ENCODE measurements at places on chromosomes 3 and 15.

DNA sequence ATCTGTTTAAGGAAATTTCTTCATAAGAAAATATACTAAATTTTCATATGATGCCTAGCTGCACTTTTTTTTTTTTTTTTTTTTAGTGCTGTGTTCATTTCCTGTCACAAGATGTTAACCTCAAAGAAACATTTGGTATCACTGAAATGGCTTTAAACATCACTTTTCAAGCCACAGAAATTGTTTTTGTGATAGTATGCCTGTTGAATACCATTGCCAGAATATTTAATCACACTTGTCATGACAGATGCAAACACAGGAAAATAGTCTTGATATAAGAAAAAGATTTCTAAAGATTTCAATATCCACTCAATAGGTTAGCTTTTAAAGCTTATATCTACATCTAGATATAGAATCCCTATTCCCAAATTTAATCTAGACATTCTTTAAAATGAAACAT lies 608.5 kb upstream of the AGTR1 start:
- no peak for DNase-seq

GRCh38 chr3:127072971-127073783 lies 90.3 kb downstream of the PLXNA1 start:
- DNase-seq, result no peak

- no peak for DNase-seq
Measured at GRCh38 chr15:64100958-64101357, 5.2 kb downstream of the SNX1 start.

DNA sequence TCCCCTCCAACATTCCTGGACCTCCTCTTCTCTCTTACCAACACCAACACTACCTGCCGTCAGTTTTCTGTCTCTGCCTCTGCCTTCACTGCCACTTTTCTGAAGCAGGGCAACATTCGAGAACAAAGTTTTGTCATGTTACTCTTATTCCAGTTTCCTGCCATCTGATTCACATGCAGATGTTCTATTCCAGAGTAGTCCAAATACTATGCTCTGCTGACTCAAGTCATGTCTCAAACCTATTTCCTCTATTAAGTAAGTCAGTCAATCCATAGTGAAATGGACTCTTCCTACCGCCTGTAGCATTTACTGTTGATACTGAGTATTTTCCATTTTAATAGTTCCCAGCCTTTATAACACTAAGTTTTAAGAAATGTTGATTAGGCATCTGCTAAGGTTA lies 43.4 kb downstream of the ESYT3 start:
- DNase-seq, result no peak

GRCh38 chr3:45139372-45140140 lies 6.6 kb downstream of the CDCP1 start:
- DNase-seq, result no peak

DNA sequence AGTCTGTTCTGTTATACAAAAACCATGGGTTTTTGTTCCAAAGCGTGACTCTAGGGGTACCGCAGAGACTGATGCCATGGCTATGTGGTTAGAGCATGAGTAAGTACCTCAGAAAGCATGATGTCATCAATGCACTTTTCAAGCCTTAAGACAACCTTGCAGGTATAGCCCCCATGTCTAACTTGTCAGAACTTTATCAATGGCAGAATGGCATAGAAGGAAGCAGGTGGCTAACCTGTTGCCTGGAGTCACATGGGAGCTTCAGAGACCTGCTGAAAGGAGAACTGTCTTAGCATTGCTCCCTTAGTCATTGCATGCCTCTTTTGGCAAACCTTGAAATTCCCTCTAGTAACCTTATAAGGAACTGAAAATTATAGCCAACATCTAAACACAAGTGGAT lies 52.5 kb downstream of the EOMES start:
- DNase-seq, result no peak

- no peak for DNase-seq
Measured at GRCh38 chr3:96803870-96804269, 10.5 kb upstream of the EPHA6 start.

DNA sequence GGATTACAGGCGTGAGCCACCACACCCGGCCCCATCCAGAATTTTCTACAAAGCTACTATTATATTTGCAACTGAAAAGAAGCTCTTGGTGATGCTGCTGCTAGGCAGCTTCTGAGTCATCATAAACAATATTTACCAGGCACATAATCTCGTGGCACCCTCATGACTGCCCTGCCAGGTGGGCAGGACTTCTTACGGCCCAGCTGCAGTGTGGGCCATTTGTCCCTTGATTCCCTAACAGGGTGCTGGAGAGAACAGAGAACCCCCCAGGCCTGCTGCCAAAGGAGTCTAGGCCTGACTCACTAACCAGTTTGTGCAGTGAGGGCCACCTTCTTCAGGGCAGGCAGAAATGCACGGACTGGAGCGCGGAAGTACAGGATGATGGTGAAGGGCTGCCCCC lies 4.9 kb downstream of the EPB42 start:
- DNase-seq, result no peak

GRCh38 chr15:50916400-50916799 lies 7.9 kb downstream of the AP4E1 start:
- no peak for DNase-seq

DNA sequence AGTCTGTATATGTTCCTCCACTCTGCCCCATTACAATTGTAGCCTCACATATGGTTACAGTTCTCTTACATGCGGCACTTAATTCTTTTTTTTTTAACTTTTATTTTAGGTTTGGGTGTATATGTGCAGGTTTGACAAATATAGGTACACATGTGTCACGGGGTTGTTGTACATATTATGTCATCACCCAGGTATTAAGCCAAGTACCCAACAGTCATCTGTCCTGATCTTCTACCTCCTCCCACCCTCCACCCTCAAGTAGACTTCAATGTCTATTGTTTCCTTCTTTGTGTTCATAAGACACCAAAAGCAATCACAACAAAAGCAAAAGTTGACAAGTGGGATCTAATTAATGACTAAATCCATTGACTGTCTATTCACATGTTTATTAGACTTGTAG lies 144.6 kb upstream of the TP63 start:
- no peak for DNase-seq

GRCh38 chr3:98952404-98952803 lies 50.9 kb upstream of the DCBLD2 start:
- DNase-seq, result no peak

GRCh38 chr15:84873997-84874396 lies 10.5 kb upstream of the SLC28A1 start:
- no peak for DNase-seq

DNA sequence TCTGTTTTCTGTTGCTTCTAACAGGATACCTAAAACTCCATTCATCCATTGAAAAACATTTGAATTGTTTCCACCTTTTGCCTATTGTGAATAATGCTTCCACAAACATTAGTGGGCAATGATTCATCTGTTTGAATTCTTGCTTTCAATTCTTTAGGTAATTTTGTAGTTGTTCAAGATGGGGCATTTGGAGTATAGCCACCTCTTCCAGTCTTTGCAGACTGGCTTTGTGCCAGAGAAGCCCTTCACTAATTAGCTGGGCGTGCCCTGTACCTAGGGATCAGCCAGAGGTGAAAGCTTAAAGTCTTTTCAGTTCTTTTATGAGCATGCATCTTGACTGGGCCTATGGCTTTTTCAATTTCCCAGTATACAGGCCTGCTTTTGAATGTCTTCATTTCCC lies 10.9 kb downstream of the RTP1 start:
- no peak for DNase-seq

DNA sequence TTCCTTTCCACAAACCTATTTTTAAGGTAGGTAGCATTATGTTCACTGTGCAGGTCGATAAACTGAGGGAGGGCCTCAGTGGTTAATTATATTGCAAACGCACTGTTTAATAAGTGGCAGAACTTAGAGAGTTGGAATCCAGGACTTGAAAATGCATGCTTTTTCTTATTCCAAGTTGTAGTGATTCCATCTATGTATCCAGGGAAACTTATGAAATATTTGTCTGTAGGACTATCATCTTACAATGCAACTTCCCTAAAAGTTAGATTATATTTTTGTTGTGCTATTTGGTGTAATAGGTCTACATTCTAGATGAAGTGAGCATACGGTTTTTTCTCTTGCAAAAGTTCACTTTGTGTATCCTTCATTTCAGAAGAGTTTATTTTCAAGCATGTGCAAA lies 419.5 kb downstream of the NAALADL2 start:
- DNase-seq, result no peak

DNA sequence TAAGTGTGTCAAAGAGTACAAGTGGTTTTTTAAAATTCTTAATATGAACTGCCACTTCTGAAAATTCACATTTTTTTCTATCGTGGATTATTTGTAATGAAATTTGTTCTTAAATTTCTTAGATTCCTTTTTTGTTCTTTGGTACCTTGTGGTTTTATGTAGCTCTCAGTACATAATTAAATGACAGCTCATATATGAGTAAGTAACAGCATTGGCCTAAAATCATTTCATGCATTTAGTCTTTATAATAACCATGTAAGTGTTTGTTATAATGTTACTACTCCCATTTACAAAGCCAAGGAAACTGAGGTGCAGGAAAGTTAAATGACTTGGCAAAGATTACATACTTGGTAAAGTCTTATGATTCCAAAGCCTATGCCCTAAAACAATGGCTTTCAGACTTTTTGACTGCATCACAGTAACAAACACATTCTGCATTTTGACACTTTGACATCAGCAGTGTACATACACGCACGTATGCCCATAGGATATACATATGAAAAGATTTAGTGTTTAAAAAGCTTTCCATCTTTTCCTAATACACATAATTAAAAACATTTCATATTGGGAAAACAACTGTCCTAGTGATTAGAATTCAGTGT lies 14.9 kb downstream of the SPRED1 start:
- DNase-seq, result no peak

GRCh38 chr3:112334691-112335433 lies 1.9 kb downstream of the CD200 start:
- no peak for DNase-seq

DNA sequence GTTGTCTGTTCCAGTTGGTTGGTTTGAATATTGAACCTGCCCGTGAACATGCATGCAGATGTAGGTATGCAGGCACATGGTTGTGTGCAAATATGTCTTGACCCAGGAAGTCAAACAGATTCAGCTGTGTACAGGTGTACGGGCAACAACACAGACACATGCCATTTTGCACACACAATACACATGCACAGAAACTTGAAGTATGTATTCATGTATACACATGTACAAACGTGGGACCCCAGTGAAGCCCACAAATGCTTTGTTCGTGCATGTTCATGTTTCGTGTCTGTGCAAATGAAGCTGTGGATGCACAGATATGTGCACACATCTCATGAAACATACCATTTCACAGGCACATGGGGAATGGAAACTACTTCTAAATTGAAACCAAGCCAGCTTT lies 30.7 kb downstream of the IDH3A start:
- no peak for DNase-seq
